ENCODE measurements at places on chromosomes 13 and 19.
A peak's percentile ranks its signal among the peaks of the same experiment; 100 is the strongest.

- DNase-seq: no peak
Observed at GRCh38 chr13:32453981-32454380, 26.1 kb upstream of the N4BP2L1 start.

DNA sequence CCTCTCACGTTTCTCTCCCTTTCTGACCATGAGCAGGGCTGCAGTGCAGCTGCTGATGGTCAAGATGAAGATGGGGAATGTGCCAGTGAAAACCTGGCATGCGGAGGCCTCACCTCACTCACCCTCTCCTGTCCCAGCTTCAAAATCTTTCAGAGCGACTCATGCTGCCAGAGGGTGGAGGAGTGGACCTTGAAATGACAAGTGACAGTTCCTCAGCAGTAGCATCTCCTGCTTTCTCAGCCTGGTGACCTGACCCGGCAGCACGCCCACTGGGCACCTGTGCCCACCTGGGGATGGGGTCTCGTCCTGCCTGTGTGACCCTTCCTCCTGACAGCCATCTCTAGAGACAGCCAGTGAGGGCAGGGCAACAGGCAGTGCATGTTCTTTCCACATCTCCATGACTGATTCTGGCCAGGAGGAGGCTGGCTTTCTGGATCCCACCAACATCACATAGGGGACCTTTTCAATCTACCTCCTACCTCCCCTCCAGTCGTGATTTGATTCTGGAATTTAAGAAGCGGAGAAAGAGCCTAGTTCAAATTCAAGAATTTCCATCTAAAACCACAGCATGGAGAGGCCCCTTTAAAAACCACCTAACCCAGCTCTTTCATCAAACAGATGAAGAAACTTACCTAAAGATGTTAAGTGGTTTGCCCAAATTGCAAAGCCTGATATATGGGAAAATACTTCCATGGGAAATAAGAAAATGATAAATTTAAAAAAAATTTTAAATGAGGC lies 45.8 kb downstream of the RFX2 start:
- DNase-seq: no peak

- peak; percentile 15 for DNase-seq
Observed at GRCh38 chr13:105569816-105570215, 965.6 kb downstream of the EFNB2 start.

GRCh38 chr13:51283371-51283770 lies 56.1 kb upstream of the SERPINE3 start:
- no peak for DNase-seq

DNA sequence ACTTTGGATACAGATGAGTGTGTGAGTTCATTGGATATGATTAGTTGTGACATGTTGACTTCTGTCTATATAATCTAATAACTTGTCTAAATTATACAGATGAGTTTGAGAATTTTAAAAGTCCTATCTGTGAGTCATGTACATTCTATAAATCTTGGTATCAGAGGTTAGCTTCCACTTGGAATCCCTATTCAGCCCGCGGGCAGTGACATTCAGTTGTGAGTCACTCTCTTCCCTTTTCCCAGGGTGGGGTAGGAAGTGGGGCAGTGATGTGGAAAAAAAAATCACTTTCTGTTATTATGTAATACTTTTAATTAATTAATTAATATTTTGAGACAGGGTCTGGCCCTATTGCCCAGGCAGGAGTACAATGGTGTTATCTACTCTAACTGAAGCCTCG lies 33.0 kb upstream of the ZNF808 start:
- DNase-seq: no peak
